ENCODE measurements at places on chromosomes 2 and 18.

DNA sequence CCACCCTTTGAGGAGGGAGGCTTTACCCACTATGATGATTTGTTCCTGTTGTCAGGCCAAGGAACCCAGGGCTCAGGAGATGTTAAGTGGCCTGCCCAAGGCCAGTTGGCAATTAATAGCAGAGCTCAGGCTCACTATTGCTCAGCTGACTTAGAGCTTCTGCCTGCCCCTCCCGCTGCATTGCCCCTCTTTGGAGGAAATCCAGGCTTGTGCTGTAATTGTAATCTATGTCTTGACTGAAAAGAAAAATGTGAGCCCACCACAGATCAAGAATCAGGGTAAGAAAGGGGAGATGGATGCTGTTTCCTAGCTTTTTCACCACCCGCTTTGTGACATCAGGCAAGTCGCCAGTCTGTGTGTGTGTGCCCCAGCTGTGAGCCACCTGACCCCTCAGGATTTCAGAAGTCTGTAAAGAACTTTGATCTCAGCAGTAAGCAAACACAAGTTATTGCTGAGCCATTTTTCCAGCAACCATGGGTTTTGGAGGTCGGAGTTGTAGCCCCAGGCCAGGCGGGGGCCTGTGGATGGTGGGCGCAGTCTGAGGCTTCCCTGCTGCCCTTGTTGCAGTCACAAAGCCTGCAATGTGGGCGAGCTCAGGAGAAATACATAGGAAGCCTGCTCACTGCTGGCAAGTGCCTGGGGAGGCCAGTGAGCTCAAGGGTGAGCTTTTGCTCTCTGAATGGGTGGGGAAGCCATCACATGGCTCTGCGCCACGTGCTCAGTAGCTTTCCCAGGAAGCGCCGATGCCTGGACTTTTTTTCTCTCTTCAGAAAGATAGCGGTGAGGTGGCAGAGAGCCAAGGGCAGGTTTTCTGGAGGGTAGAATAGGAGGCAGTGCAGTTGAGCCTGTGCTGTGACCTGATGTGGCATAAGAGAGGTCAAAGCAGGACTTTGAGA, 6.1 kb downstream of the CABLES1 start:
- DNase-seq: no peak

DNA sequence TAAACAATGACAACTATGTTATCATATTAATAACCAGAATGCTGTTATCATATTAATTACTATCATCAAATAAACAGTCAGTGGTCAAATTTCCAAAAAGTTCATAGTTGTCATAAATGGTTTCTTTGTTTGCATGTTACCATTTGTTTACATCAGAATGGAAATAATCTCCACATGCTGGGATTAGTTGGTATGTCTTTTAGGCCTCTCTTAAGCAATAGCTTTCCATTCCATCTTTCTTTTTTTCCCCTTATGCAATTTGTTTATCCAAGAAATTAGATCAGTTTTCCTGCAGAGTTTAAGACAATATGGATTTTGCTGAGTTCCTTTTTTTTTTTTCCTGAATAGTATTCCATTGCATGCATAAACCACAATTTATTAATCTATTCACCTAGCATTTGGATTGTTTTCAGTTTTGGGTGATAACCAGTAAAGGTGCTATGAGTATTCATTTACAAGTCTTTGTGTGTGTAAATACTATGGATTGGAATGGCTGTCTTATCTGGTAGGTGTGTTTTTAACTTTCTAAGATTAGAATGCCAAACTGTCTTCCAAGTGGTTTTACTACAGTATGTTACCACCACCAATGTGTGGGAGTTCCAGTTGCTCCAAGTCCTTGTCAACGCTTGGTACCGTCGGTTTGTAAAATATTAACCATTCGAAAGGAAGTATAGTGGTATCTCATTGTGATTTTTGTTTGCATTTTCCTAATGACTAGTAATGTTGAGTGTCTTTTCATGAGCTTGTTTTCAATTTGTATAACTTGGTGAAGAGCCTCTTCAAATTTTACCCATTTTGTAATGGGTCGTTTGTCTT, 33.3 kb upstream of the TXNDC2 start:
- no peak for DNase-seq

- no peak for DNase-seq
These were observed 2.7 kb upstream of the PRELID3A start for GRCh38 chr18:12405066-12405465.

DNA sequence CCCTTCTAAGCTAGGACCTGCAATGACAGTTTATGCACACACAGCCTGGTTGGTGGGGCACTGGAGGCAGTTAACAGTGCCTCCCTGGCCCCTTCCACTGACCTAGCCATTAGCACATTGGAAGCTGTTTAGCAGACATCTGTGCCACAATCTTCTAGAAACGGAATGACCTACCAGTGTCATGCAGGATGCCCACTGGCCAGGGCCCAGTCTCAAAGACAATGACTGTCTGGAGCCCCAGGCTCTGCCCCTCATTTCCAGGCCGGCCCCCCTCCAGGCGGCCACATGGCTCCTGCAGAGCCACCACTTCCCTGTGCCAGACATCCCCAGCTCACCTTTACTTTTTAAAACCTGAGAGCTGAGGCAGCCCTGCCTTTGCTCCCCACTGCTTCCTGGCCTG, 123.5 kb upstream of the CAPN13 start:
- no peak for DNase-seq

DNA sequence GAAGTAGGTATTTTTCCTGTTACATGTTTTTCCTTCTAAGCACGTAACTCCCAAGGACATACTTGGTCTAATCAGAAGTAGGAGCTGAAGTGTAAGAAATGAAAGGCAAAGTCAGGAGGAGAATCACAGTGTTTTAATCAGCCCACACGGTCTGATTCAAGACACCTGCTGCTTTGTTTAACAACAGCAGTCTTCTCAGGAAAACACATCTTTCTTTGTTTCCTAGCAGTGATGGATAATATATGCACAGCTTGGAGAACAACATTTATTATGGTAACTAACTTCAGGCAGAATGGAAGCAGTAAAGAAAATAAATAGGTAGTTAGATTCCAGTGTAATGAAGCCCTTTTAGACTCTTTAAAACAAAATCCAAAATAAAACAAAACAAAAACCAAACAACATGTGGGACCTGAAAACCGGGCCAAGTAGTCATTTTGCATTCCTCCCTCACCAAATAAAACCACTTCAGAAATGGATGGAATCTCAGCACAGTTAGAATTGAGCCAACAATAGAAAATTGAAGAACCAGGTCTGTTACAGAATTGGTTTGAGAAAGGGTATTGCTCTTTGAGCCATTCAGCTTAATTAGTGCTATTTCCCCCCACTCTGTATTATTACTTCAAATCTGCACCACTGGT, 61.1 kb upstream of the UGP2 start:
- no peak for DNase-seq

- no peak for DNase-seq
These were observed 353.4 kb downstream of the ALK start for GRCh38 chr2:29567906-29568520.

- DNase-seq: peak; percentile 73
These were observed 416.6 kb upstream of the MEX3C start for GRCh38 chr18:51614033-51614432.

DNA sequence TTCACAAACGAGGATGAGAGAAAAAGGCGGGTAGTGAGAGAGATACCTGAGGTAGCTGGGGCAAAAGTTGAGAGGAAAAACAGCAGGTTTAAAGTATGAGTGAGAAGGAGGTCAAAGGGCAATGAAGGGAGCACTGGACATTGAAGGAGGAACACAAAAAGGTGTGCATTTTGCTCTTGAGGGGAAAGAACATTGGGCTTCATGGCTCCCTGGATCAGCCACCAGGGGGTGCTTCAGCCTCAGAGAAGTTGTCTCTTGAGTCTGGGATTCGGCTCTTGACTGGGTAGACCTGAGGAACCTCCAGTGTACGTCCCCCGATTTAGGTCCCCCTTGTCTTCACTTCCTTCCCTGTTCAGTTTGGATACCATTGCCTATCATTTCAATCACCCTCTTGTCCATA, 128.5 kb downstream of the RAPGEF4 start:
- no peak for DNase-seq

GRCh38 chr2:122643725-122644329, 888.4 kb downstream of the TSN start:
- no peak for DNase-seq

GRCh38 chr2:232609607-232610006, 23.8 kb upstream of the EFHD1 start:
- DNase-seq: no peak

DNA sequence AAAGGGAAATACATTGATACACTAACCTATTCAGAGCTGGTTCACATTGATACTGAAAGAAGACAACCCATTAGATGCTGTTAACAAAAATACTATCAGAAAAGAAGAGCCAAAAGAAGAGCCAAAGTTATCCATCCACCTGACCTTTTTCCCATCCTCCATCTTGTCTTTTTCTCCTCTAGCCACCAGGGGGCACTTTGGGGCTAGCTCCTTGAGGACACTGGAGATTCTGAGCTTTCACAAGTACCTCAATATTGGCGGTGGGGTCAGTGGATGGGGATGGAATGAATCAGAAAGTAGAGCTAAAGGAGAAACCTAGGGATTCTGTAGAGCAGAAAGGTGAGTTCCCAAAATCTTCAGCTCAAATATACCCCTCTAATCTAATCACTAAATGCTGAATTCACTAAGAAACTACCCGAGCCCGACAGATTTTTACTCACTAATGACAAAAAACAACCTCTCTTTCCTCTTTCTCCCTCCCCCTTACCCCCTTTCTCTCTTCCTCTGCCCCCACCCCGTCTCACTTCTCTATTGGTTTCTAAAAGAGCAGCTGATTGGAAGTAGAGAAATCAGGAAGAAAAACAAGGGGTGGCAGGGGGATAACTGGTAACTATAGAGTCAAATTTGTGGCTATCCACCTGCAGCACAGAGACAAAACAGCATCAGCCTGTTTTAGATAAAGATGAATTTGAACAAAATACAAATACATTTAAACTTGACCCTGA, 203.3 kb downstream of the TCF4 start:
- DNase-seq: no peak

- no peak for DNase-seq
These were observed 82.8 kb downstream of the MARCHF4 start for GRCh38 chr2:216289470-216289869.

DNA sequence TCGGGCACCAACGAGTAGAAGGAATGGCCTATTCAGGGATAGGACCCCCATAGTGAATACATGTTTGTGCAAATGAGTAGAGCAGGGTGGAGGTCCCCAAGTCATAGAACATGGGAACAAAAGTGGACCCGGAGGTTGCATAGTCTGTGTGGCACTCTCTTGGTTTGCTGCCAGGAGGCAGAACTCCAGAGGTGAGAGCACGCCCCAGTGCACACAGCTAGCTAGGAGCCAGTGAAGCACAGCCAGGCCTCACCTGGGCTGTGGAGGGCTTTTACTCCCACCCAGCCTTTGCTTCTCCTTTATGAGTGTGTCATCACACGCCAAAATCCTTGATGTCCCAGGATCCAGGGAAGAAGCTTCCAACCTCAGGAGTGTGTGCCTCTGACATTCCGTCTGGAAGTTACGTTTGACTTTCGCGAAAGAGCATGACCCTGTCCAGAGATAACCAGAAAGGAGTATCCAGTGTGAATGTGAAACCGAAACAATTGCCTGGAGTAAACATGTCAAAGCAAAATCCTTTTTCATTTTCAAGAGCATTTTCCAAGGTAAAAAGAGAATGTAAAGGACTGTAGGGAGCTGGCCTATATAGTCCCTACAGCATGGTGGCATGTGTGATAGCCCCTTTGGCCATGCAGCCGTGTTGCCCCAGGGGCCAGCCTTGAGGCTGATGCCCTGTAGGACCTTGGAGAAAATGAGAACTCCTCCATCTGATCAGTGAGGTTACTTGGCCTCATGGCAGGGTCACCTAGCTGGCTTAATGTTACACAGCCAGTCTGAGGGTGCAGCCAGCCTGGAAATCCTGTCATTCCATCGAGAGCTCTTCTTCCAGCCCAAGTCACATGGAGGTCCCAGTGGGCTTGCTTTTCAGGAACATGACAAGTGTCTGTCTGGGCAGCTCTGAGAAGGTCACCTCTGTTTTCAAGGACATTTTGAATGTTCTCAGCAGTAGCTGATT, 8.8 kb downstream of the TRIB2 start:
- DNase-seq: no peak

DNA sequence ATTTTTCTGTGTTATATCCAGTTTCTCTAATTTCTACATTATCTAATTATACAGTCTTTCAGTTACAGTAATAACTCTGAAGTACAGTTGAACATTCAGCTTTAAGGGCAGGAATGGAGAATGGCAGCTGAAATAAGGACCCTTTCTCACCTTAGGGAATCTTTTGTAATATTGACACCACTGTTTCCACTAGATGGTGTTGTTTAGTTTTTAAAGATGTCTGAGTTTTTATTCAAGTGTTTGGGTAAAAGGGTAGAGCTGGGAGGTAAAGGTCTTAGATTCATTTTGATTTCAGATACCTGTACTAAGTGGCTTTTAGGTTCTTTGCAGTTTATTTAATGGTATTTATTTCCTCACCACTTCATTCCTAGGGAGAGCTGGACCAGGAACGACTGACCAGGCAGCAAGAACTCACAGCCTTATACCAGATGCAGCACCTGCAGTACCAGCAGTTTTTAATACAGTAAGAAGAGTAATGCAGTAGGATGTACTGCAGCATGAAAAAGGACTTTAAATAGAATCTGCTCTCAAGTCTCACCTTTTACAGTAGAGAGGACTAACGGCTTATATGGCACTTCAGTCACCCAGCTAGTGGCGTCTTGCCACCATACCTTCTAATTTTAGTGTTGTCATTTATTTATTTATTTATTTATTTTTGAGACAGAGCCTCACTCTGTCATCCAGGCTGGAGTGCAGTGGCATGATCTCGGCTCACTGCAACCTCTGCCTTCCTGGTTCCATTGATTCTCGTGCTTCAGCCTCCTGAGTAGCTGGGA, 33.2 kb upstream of the KCNJ13 start:
- no peak for DNase-seq

GRCh38 chr2:189252991-189253675, 73.6 kb upstream of the COL5A2 start:
- no peak for DNase-seq

DNA sequence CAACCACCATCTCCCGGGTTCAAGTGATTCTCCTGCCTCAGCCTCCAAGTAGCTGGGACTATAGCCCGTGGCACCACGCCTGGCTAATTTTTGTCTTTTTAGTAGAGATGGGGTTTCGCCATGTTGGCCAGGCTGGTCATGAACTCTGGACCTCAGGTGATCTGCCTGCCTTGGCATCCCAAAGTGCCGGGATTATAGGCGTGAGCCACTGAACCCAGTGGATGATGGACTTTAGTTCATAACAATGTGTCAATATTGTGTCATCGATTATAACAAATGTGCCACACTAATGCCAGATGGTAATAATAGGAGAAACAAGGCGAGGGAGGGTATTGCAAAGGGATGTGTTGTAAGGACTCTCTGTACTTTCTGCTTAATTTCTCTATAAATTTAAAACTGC, 216.6 kb downstream of the ZBTB7C start:
- DNase-seq: no peak

GRCh38 chr18:3648641-3649040, 198.7 kb downstream of the TGIF1 start:
- no peak for DNase-seq

DNA sequence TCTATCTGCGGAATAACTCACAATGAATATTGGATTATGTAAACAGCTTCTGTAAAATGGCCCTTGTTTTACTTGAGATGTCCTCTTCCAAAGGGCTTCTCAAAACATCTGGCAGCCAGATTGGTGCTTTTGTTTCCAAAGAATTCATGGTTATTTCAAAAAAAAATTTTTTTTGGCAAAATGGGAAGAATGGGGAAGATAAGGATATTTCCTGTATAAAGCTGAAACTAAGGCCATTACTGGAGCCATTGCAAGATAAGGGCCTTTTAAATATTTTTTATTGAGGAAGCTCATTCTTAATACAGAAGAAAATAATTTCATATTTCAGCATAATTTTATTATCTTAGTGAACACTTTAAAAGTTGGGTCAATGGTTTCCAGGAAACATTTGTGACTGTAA, 259.1 kb downstream of the GALNT13 start:
- DNase-seq: no peak

- DNase-seq: no peak
These were observed 377.5 kb upstream of the CYRIA start for GRCh38 chr2:17043173-17043572.
